NCI-H1694 treated with DMSO at 0.1 percent for 48 hours (cell line): ENCODE measurements at places on chromosomes 11 and 22.

GRCh38 chr11:100734743-100735527, 47.8 kb downstream of the ARHGAP42 start:
- no peak for DNase-seq

DNA sequence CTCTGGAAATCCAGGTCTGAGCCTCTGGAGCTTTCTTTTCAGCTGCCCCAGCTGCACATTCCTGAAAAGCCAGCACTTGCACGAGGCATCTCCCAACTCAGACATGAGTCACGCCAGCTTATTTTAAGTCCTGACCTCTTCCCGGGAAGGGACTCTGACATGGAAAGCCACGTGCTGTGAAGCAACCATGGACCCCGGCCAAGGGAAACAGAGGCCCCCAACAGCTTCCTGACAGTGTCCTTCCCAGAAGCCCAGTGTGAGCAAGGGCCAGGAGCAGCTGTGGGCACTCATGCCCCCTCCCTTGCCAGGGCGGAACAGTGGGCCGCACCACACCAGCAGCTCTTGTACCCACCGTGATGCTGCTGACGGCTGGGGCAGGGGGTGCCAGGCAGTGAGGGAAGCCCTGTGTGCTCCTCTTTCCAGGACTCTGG, 118.8 kb upstream of the CADM1 start:
- no peak for DNase-seq

DNA sequence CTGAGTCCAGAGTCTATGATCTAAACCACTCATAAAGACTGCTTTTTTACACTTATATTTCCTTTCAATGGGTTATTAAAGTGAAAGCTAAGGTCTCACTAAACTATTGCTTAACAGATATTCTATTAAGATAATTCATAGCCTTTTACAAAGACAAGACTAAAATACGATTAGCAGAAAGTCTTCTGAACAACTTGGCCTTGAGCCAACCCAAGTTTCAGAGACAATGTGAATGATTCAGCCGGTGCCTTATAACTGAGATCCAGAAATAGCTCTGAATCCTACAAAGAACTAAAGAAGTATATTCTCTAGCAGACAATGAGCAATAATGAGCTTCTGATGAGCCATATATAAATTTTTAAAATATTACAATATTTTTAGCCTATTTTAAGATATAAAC, 41.5 kb upstream of the CARD18 start:
- DNase-seq, result no peak

DNA sequence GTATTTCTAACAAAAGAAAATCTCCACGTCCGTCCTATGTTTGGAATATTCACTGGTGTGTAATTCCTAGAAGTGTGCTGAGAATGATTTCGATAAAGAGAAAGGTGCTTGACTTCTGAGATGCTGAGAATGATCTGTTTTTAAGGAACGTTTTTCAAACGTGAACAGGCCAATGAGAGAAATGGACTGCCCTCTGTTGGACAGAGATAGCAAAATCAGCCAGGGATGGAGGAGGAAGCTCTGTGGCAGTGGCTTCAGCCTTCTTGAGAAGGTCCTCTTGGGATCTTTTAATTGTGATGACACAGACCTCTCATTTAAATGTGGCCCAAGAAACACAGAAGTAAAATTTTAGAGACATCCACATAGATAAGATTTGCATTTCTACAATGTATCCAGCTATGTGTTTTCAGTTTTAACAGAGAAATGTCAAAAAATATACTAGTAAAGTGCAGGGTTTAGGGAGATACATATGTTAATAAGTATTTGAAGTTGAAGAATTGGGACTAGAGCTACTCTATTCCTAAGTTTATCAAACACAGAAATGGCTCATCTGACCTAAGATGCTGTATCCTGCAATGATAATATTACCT, 84.0 kb upstream of the RCN1 start:
- peak; percentile 94 for DNase-seq

GRCh38 chr11:105100206-105100605, 39.4 kb downstream of the CARD18 start:
- no peak for DNase-seq

DNA sequence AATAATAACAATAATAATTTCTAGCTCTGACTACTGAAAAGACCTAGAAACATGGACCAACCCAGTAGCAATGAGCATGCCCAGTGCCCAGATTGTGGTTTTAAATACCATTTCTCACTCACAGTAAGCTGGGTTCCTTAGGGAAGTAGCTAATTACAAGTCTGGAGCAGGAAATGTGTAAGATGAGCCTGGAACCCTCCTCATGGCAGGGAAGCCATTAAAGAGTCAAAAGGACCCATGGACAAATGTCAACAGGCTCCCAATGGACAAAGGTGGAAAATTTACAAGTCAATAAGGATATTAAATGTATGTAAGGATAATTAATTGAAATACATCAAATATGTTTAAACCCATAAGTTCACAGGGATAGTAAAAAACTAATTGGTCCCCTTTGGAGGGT, 10.6 kb upstream of the CSNK2A3 start:
- DNase-seq, result no peak

GRCh38 chr11:125224391-125225021, 60.0 kb downstream of the PKNOX2 start:
- no peak for DNase-seq

GRCh38 chr11:28231475-28231874, 123.3 kb downstream of the METTL15 start:
- no peak for DNase-seq

GRCh38 chr22:42993651-42994275, 21.2 kb downstream of the PACSIN2 start:
- no peak for DNase-seq

DNA sequence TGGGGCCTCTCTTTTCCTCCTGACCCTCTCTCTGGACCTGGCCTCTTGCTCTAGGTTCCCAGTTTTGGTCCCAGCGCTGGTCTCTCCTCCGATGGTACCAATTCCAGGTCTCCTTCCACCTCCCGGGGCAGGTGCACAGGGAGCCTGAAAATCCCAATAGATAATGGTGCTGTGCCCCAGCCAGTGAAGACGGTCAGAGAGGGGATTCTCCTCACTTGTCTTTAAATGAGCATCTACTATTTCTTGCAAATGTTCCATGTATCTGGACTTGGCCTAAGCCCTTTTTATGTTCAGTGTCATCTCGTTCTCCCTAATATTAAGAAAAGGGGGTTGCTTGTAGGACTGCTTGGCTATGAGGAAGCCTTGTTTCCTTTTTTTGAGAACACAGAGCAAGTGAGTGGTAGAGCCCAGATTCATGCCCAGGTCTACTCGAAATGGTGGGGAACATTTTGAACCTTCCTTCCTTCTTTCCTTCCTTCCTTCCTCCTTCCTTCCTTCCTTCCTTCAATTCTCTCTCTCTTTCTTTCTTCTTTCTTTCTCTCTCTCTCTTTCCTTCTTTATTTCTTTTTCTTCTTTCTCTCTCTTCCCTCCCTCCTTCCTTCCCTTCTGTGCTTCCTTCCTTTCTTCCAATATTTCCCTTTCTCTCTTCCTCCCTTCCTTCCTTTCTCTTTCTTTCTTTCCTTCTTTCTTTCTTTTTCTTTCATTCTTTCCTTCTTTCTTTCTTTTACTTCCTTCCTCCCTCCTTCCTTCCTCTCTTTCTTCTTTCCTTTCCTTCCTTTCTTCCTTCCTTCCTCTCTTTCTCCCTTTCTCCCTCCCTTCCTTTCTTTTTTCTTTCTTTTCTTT, 620 bp downstream of the APOBEC3A start:
- no peak for DNase-seq

GRCh38 chr11:119567688-119568582, 145.0 kb upstream of the THY1 start:
- DNase-seq, result no peak

GRCh38 chr22:34579519-34579918, 486.4 kb upstream of the ISX start:
- DNase-seq, result no peak

- no peak for DNase-seq
Observed at GRCh38 chr11:108559340-108559739, 34.2 kb downstream of the EXPH5 start.

GRCh38 chr22:40226620-40227019, 48.9 kb downstream of the TNRC6B start:
- no peak for DNase-seq

- DNase-seq, result no peak
Observed at GRCh38 chr11:11961399-11962028, 46.9 kb downstream of the DKK3 start.

DNA sequence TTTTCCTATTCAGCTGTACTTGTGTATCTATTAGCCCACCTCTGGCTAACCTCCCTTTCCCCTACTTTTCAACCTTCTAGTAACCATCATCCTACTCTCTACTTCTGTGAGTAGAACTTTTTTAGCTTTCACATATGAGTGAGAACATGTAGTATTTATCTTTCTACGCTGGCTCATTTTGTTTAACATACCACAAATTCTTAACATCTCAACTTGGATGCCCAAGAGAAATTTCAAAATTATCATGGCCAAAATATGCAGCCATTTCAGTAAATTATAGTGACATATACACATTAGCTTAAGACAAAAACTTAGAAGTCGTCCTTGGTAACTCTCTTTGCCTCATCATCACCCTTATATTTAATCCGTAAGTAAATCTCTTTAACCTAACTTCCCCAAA, 34.7 kb downstream of the LUZP2 start:
- no peak for DNase-seq

DNA sequence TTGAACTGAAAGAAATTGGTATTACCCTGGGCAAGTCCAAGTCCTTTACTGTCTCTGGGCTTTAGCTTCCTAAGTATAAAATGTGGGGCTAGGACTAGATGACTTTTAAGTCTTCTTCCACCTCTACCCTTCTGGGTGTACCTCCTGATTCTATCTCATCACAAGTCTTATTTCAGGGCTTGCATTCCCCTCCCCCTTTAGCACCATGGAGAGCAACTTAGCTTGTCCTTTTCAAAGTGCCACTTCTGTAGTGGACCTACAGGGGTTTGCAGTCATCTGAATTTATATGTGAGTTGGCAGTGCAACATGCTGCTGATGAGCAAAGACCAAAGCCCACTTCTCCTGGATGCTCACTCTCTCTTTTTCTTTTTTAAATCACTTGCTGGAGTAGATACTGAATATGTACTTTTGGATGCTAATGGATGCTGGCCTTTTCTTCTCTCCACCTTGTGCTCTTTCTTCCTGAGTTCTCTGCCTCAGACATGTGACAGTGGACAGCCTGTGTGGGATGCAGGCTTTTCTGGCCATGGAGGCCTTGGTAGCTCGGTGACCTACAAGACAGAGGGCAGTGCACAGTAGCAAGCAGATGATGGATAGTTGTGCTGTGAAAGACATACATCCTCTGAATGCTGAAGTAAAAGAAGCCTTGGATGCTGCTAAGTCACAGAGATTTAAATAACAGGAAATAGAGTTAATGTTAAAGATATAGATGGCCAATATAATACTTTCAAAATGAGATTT, 185.0 kb downstream of the NELL1 start:
- no peak for DNase-seq

DNA sequence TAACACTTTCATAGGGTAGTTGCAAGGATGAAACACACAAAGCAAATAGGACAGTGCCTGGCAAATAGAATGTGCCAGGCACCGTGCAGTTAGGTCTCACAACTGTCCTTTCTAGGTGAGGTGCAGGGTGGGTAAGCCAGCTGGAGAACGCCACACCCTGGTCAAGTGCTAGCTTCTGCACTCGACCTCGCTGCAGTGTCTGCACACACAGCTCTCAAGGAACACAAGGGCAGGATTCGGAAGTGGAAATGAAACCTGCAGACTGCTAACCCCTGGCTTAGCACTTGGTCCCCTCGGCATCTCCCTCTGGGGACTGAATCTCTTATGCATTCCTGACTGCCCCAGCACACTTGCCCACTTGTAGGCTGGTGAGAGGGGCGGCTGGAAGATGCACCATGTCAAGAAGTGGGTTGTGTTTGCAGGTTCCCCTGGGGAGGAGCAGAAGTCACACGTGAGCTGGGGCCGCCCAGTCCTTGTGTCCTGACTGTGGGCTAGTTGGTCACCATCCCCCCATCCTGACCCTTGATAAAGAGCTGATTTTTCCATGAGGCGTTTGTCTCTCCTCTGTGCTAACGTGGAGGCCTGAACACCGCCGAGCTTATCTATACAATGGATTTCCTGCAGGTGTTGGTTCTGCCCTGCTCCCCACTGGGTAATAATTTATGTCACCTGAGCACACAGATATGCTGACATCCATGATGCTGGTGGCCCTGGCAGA, 89.0 kb downstream of the MICAL2 start:
- DNase-seq, result no peak

GRCh38 chr11:2643746-2644145, 56.0 kb downstream of the KCNQ1OT1 start:
- DNase-seq, result no peak

- no peak for DNase-seq
Observed at GRCh38 chr11:126809514-126810289, 190.9 kb downstream of the KIRREL3 start.

DNA sequence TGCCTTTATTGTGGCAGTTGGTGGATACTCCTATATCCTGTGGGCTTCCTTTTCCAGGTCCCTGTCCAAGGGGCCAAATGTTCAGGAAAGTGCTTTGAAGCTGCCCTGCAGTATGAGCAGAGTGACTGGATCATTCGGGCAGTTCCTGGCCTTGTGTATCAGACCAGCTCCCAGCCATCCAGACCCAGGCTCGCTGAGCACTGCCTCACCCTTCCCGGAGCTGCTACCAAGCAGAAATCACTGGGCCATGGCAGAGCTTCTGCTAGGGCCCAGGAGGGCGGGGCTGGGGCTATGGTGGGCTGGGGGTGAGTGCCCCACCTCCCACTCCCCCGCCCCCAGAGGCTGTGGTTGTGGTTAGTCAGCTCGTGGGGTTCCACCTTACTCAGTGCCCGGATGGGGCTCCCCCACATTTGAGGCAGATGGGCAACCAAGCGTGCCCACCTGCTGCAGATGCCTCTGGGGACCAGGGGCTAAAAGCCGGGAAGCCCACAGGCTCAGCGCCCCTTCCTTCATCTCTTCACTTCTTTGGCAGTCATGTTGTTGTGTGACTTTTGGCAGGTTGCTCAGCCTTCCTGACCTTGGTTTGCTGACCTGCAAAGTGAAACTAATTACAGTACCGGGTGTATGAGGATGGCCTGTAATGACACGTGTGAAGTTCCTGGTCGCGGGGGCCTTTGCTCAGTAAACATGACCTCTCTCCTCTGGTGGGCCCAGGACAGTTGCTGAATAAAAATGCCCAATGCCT, 2.1 kb upstream of the LRRC32 start:
- no peak for DNase-seq

- DNase-seq, result no peak
Observed at GRCh38 chr22:31917227-31917921, 27.0 kb upstream of the YWHAH start.

GRCh38 chr11:8283100-8283464, 19.4 kb upstream of the LMO1 start:
- DNase-seq, result peak; percentile 73

- DNase-seq, result no peak
Observed at GRCh38 chr11:112132737-112133136, 31.2 kb downstream of the IL18 start.

GRCh38 chr11:129895126-129896041, at the start of gene NFRKB:
NFRKB (minus strand) TSS chr11:129895578; CDS start chr11:129892849, 2,729 bp downstream.
- peak; percentile 14 for DNase-seq

- no peak for DNase-seq
Observed at GRCh38 chr11:69485337-69486041, 4.0 kb downstream of the LINC01488 start.

GRCh38 chr11:11570823-11571222, 51.0 kb downstream of the GALNT18 start:
- DNase-seq, result no peak

- no peak for DNase-seq
Observed at GRCh38 chr11:45424411-45425180, 138.5 kb upstream of the SYT13 start.

GRCh38 chr11:94853836-94854235, 85.7 kb downstream of the AMOTL1 start:
- DNase-seq, result peak; percentile 7
